Ecto neural progenitor cell (in vitro differentiated cells): ENCODE measurements at places on chromosomes 5 and 9.

DNA sequence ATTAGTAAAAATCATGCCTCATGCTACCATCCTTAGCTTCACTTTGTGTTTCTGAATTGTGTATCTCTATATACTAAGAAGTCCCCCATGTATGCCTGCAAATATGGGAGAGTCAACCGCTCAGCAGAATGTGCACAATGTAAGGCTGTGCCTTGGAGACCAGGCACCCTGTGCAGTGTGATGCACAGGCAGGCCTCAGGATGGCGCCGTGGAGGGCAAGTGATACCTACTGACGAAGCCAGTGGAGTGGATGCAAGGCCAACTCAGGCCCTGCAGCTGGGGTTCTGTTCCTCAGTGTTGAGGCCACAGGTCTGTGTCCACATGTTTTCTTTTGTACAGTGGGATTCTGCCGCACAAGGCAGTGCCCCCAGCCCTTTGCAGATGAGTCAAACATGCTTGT, 28.4 kb downstream of the SYK start:
- DNase-seq = no peak

- DNase-seq = peak; percentile 73
Measured at GRCh38 chr9:35646153-35646532, 4.6 kb downstream of the SIT1 start.

- no peak for DNase-seq
Measured at GRCh38 chr5:156543348-156544145, 216.6 kb downstream of the SGCD start.

GRCh38 chr5:125065741-125066140, 319.3 kb upstream of the ZNF608 start:
- no peak for DNase-seq

DNA sequence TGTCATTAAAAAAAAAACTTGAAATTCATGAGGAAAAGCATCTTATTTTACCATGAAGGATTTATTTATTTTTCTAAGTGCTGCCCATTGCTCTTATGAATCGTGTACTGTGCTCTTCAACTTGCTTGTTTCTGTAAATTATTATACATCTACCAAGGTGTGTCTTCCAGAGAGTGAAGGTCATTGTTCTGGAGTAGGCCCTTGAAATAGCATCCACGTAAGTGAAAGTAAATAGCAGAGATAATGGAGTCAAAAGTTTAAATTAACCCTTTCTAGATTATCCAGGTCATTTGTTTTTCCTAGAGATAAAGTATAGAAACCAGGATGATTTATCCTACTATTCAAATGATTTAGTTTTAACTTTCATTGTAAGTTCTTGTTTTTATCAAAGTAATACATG, 473.1 kb downstream of the DIRAS2 start:
- DNase-seq = no peak

GRCh38 chr5:66273121-66273520, 129.0 kb downstream of the SREK1 start:
- no peak for DNase-seq

DNA sequence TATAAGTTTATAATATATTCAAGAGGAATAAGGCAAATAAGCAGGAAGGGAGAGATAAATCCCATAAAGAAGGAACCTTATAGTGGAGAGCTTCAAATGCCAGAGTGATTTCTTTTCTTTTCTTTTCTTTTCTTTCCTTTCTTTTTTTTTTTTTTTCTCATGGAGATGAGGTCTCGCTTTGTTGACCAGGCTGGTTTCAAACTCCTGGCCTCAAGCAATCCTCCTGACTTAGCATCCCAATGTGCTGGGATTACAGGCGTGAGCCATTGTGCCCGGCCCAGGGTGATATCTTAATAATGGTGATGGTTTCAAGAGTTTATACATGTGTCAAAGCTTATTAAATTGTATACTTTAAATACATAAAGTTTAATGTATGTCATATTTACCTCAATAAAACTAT, 19.6 kb upstream of the FOCAD start:
- DNase-seq = no peak

DNA sequence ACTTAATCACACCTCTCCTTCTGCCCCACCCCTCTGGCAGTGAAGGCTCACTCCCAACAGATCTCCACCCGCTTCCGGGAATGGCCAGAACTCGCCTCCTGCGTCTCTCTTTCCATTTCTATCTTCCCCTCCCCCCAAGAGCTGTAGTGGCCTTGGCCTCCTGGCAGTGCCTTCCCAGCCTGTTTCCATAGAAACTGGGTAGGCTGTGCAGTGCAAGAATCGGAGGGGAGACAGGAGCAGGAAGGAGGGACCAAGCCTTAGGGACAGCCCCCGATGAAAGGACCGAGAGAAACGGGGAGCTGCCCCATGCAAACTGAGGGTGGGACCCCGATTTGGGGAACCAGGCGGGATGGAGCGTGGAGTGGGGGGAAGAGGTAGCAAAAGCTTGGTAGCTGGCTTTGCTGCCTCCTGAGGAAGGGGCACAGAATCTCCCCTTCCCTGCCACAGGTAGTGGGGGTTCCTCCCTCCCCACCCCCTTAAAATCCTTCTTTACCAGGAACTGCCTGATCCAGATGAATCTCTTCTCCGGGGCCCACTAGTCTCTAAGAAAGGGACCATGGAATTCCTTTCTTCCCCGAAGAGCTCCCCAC, 4.5 kb upstream of the PCDH1 start:
- no peak for DNase-seq

DNA sequence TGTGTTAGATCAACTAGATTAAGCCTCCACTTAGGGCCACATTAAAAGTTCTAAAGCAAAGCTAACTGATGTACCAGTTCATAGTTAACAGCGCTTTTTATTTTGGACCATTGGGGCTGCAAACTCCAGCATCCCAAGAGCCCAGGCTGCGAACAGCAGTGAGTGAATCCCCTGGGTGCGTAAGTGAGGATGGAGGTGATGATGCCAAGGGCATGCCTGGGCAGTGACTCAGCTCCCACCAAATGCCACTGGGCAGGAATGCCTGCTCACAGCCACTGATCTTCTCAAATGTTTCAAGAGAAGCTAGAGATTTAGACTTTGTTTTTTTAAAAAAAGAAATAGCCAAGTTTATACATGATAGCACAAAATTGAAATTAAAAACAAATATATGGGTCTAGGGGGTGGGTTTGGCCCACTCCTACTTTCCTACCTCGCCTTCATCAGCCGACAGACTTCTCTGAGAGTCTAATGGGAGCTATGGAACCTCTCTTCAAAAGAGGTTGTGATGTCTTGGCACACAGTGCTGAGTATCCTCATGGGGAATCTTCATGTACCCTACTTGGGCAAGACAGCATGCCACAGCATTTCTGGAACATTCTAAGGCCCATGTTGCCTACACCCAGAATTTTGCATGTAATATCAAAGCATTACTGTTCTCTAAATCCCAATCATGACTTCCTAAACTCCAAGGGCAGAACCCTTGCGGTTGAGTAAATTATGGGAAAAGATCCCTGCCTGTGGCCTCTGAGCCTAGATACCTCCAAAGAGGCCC, 398.1 kb downstream of the EBF1 start:
- DNase-seq = no peak

- no peak for DNase-seq
Measured at GRCh38 chr5:167207081-167207480, 1084.4 kb upstream of the WWC1 start.

- DNase-seq = no peak
Measured at GRCh38 chr9:90340421-90340820, 302.2 kb downstream of the DIRAS2 start.

GRCh38 chr5:74725331-74725730, 40.3 kb downstream of the HEXB start:
- DNase-seq = no peak

DNA sequence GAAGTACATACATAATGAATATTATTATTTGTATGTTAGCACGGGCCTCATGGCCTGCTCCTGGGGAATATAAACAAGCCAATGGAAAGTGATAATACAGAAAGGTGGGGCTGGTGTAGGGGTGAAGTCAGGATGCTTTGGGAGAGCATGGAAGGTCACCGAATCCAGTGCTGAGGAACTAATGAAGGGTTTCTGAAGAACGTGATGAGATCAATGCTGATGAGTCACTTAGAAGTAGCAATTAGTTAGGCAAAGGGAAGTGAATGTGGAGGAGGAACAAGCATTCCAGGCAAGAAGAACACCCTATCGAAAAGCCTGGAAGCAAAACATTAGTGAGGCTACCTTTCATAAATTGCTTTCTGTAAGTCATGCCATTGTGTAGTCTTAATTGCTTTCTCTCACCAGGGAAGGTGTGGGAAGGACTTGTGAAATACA, 2.1 kb downstream of the ANXA1 start:
- DNase-seq = no peak

GRCh38 chr5:142767911-142768310, 2.3 kb upstream of the ARHGAP26 start:
- DNase-seq = no peak

DNA sequence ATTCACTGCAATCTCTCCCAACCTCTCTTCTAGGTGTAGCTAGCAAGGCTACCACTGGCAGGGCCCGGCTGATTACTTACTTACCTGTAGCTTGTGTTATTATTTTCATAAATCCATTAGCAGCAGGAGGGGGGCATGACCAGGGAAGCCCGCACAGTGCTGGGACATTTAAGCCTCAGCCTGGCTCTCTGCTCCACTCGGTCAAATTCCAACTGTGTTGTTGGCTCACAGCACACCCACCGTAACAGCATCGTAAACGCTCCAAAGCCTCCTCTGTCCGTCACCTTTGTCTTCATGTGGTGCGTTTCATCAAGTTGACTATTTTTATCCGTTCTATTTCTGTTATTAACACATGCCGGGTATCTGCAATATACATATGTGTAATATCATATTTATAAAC, 264.7 kb downstream of the NSG2 start:
- DNase-seq = peak; percentile 30

- DNase-seq = no peak
Measured at GRCh38 chr5:176821441-176821840, 11.1 kb downstream of the UNC5A start.

DNA sequence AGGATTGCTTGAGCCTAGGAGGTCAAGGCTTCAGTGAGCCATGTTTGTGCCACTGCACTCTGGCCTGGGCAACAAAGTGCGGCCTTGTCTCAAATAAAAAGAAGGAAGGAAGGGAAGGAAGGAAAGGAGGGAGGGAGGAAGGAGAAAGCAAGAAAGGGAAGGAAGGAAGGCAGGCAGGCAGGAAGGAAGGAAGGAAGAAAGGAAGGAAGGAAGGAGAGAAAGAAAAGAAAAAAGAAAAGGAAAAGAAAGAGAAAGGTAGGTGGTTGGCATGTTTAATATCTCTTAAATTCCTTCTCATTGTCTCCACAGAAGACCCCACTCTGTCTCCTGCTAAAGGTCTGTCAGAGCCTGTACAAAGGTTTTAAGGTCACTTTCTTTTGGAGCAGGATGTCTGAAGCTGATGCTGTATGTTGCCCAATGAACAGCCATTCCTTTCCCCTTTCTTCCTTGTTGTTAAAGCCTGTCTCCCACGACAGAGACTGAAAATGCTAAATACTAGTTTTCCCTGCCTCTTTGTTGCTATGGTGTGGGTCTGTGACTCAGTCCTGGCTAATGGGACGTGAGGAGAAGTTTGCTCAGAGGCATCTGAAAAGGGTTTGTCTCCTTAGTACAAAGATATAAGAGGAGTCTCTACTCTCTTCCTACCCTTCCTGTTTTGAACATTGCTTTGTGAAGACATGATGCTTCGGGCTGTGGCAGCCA, 213.3 kb downstream of the PCSK1 start:
- no peak for DNase-seq
